ENCODE measurements at places on chromosomes 4 and X.

GRCh38 chr4:7598939-7599790 is 164.4 kb upstream of the PSAPL1 start:
- no peak for DNase-seq

GRCh38 chr4:41290479-41290878 is 33.8 kb downstream of the UCHL1 start:
- no peak for DNase-seq

DNA sequence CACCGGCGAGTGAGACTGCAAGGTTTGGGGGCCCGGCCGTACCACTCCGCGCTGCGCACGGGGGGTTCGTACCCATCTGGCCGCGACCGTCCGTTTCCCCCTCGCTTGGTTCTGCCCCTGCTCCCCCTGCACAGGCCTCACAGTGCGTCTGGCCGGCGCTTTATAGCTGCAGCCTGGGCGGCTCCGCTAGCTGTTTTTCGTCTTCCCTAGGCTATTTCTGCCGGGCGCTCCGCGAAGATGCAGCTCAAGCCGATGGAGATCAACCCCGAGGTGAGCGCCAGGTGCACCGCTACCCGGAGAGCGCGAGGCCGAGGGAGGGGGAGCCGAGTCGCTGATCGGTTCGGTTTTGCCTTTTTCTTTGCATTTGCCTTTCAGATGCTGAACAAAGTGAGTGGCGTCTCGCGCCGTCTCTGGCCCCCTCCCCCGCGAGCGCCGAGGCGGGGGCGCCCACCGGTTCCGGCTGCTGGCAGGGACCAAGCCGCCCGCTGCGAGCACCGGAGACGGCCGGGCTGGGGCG is at the start of gene UCHL1:
Gene UCHL1 (plus strand): TSS at position 189 of the 517 bp plus-strand sequence. CDS start 49 bp downstream, at position 238.
- DNase-seq: no peak

GRCh38 chr4:55080174-55080865 is 45.1 kb downstream of the KDR start:
- DNase-seq: no peak

- DNase-seq: no peak
Observed at GRCh38 chr4:146269228-146269653, 54.9 kb downstream of the REELD1 start.

- no peak for DNase-seq
Observed at GRCh38 chr4:185774131-185774653, 37.8 kb downstream of the SORBS2 start.

DNA sequence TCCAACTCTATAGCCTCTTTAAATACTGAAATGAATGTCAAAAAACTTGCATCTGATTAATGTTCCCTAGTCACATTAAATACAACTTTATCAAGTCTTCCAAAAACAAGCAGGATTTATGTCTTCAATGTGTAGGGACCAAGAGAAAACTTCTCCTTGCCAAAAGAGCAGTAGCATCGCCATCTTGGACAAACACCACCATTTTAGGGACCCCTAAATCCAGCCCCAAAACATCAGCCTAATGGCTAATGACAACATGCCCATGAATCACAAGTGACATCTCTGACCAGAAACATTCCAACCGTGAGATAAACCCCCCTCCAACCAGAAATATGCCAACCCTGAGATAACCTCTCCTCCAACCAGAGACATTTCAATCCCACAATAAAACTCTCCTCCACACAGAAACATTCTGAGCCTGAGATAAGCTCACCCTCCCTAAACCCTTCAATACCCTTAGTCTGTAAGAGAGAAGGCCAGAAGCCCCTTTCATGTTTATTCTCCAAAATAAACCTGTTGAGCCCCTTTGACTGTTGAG is 697.4 kb downstream of the TRAM1L1 start:
- DNase-seq: no peak

DNA sequence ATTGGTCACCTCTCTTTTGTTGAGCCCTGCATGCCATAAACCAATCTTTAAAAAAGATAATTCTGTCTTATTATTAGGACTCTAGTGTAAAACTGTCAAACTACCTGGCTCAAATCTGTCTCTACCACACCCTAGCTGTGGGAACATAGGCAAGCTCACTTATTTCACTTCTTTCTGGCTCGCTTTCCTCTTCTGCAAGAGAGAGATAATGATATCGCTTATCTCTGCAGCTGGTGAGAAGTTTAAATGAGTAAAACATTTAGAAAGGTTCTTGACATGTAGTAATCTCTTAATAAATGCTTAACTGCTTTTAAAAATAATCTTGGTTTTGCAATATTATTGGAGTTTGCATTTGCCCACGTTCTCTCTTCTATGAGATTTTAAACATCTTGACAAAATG is 1109.2 kb downstream of the RAPGEF2 start:
- DNase-seq: no peak

DNA sequence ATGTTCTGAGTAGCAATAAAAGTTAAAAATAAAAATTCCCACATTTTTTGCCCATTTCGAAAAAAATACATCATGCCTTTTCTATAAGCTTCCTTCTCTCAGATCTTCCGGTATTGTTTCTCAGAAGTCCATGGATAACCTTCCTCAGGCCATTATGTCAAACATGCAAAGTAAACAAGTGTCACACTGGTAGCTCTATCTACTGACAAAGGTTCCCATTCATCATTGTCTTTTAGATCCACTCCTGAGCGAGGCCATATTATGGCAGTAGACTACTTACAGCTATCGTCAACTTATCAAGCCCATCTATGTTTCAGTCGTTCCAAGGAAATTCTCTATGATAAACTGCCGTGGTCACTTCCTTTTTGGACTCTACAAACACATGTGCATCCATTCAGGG is 1068.2 kb downstream of the GLUD2 start:
- DNase-seq: no peak

DNA sequence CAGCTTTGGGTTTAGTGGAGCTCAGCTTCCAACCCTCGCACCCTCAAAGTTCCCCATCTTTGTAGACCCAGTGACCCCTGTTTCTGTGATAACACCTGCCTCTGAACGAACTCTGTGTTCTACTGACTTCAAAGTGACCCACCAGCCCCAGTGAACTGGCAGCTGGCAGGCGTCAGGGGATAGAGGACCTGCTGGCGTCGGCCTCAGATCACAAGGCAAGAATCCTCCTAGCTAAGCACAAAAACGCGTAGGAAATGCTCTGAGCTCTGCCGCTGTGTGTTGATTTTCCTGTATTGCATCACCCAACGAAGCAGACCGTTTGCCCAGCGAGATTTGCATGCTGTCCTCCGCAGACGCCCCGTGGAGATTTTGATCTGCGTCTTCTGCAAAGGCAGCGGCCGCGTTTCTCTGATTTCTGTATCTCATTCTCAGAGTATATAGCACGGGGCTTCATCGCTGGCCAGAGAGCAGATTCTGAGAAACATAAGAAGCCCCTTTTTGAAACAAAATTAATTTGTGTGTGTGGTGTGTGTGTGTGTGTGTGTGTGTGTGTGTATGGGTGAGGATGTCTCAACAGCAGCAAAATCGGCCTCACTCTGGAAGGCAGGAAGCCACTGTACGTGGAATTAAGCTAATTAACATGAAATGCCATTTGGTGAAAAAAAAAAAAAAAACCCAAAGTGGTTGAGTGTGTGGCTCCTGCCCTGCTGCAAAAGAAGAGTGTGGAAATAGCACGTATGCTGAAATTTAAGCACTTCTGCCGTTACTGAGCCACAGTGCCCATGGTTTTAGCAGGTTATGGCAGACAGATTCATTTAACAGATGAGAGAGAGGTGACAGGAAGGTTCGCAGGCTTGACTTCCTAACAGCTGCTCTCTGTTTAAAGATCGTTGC is 29.2 kb upstream of the ASMTL start:
- DNase-seq: peak; percentile 37

DNA sequence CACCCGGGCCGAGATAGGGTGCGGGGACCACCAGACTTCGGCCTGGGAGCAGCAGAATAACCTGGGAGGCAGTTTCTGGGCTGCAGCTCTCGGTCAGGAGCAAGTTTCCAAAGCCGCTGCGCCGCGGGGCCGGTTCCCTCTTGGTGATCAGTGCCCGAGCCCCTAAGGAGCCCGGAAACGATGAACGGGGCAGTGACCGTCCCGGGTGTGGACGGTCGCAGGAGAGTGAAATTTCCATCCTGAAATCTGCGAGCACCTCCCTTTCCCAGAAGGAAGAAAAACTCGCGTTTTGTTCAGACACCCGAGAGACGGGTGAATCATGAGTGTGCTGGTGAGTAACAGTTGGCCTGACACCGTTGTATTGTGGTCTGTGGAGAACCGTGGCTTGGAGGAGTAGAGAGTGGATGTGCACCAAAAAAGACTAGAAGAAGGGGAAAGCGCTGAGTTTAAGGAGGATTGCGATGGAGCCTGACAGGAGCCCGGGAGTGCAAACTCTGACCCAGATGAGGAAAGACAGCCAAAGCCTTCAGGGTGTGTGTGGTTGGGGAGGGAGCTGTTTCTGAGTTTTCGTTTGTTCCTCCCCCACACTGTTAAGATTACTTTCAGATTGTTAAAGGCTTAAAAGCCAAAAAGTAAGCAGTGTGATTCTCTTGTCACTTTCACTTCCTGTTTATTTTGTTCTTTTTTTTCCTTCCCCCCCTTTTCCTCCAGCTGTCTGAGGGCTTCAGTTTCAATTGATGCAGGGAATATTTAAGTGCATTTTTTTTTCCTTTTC is 828 bp downstream of the MCUB start:
- DNase-seq: no peak

DNA sequence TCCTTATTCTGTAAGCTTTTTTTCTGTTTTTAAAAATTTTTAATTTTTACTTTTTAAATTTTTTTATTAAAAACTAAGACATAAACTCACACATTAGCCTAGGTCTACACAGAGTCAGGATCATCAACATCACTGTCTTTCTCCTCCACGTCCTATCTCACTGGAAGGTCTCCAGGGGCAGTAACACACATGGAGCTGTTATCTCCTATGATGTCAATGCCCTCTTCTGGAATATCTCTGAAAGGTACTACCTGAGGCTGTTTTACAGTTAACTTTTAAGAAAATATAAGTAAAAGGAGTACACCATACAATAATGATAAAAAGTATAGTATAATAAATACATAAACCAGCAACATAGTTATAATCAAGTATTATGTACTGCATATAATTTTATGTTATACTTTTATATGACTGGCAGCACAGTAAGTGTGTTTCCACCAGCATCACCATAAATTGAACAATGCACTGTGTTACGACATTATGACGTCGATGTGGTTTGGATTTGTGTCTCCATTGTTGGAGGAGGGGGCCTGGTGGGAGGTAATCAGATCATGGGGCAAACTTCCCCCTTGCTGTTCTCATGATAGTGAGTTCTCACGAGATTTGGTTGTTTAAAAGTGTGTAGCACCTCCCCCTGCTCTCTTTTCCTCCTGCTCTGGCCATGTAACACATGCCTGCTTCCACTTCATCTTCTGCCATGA is 21.3 kb downstream of the IL15 start:
- no peak for DNase-seq
